Stimulated activated CD4-positive, alpha-beta T cell treated with anti-CD3 and anti-CD28 coated beads, TNF-alpha, amount 100 ng/mL, for 1 hour (primary cell): ENCODE measurements at places on chromosomes 5 and 9.

- DNase-seq, result no peak
Observed at GRCh38 chr9:110319781-110320492, 17.7 kb downstream of the TXNDC8 start.

DNA sequence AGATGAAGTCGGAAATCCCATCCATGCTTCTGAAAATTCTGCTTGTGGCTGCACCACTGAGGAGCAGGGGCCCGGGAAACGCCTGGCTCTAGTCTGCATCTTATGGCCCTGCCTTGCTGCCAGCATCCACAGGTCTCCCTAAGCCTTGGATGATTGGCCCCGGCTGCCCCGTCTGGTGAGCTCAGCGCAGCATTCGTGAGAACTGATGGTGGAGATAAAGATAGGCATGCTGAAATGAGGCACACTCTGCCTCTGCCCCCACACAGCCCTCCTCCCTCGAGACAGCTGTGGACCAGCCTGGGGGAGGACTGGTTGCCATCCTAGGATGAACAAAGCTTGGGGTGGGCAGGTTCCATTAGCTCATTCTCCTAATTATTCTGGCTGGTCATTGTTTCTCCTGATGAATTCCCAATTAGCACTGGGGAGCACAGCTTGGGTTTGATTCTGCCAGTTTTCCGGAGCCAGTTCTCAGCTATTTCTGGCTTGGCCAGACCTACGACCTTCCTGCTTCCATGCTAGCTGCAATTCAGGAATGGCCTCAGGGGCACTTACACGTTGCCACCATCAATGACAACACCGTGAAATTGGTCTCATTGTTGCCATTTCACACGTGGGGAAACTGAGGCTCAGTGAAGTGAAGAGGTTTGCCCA is 62.8 kb upstream of the CPEB4 start:
- DNase-seq, result no peak

GRCh38 chr9:122320413-122320881 is 50.4 kb upstream of the PTGS1 start:
- no peak for DNase-seq

- no peak for DNase-seq
Observed at GRCh38 chr5:127867022-127867783, 164.0 kb downstream of the CCDC192 start.

DNA sequence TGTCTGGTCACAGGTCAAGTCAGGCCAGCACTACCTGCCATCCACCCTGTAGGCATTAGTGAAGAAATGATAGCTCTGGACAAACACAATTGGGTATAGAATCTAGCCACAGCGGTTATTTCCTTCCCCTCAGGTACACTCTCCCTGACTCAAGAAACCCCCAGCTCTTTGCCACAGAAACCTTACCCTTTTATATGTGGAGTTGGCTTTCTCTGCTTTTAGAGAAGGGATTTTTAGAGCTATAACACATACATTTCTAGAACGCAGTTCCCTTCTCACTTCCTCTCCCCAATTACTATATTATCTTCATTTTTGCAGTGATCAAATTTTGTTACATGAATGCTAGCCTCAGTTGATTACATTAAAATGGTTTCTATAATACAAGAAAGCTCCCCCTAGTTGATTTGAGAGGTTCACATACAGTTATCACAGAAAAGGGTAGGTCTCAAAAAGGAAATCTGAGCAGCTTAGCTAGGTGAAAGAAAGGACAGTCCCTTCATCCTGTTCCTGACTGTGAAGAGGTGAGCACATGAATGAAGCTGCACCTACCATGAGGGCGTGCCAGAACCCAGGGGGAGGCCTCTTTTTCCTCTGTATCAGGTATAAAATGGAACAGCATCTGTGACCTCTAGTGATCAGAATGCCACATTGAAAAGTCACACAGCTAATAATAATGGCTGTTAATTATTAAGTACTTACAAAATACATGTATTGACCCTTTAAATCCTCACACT is 425.6 kb downstream of the KIAA0825 start:
- DNase-seq, result no peak

GRCh38 chr5:11355491-11355890 is 548.8 kb downstream of the CTNND2 start:
- no peak for DNase-seq

DNA sequence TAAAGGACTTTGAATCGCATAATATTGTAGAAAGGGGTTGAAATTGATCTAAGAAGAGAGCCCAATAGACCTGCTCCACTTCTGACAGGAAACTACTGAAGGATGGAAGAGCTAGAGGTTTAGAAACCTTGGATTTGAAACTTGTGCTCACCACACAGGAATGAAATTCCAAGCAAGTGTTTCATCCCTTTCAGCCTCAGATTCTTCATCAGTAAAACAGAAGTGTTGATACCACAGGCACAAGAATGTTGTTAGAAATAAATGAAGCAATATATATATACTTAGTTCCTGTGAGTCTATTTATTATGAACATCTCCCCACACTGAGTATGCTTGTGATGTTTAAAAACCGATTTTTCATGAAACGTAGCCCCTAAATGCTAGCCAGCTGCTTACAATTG is 43.8 kb downstream of the PRRC1 start:
- no peak for DNase-seq

DNA sequence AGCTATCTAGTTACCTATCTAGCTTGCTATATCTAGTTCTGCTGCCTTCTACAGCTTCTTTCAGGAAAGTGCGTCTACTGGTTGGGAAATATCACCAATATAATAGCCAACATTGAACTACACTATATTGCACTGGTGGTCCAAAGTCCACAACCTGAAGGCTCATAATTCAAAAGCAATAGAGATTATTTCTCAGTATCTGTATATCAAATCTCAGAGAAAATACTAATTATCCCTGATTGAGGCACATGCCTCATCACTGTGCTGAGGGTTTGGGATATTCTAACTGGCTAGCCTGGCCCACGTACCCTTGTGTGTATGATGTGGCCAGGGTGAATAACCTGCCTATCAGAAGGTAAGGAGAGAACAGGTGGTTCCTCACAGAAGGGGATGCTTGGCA is 53.8 kb downstream of the SH3RF2 start:
- DNase-seq, result no peak

- no peak for DNase-seq
Observed at GRCh38 chr5:145378226-145378625, 456.9 kb downstream of the PRELID2 start.

GRCh38 chr5:126924331-126925033 is 105.9 kb downstream of the MARCHF3 start:
- no peak for DNase-seq

- DNase-seq, result no peak
Observed at GRCh38 chr5:113678924-113679575, 165.6 kb downstream of the YTHDC2 start.

- DNase-seq, result no peak
Observed at GRCh38 chr9:133942206-133942975, 49.7 kb downstream of the VAV2 start.

GRCh38 chr9:92780206-92780605 is 15.6 kb upstream of the BICD2 start:
- no peak for DNase-seq

- no peak for DNase-seq
Observed at GRCh38 chr5:73391441-73391881, 57.1 kb downstream of the FOXD1 start.

- DNase-seq, result no peak
Observed at GRCh38 chr9:93205045-93205768, 21.3 kb downstream of the WNK2 start.

DNA sequence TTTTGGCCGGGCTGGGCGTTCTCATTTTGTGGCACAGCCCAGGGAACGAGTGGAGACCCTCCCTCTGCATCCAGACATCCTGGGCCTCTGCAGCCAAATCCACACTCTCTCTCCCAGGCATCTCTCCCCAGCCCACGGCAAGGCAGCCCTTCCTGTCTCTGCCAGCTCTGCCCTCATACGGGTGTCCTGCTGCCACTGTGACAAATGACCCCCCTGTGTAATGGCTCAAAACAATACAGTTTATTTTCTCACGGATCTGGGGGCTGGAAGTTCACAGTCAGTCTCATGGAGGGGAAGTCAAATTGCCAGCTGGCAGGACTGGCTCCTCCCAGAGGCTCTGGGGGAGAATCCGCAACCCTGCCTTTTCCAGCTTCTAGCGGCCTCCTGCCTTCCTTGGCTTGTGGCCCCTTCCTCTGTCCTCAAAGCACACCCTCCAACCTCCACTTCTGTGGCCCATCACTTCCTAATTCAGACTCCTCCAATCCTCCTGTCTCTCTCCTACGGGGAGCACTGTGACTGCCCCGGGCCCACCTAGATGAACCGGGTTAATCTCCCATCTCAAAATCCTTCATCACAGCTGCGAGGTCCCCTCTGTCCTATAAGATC is 70.2 kb upstream of the COL5A1 start:
- DNase-seq, result no peak

DNA sequence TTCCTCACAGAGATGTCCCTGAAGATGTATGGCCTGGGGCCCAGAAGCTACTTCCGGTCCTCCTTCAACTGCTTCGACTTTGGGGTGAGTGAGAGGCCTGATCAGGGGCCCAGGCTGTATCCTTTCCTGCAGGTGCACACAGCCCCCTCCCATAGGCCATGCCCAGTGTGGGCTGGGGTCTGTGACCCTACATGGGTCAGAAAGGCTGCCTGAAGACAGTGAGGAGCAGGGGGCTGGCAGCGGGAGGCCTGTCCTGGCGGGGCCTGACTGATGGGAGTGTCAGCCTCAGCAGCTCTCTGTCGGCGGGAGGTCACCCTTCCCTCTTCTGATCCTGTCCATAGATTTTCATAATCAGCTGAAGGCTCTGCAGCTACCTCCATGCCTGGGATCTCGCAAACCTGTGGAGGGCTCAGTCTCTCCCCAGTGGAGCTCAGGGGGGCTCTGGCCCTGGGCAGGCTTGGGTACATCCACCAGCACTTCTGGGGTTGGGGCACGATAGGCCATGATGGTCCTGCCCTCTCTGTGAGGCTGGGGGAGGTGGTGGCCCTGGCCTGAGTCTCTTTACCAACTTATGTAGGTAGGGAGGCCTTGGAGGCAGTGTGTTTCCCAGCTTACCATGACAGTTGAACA is 98.5 kb downstream of the CACNA1B start:
- no peak for DNase-seq

DNA sequence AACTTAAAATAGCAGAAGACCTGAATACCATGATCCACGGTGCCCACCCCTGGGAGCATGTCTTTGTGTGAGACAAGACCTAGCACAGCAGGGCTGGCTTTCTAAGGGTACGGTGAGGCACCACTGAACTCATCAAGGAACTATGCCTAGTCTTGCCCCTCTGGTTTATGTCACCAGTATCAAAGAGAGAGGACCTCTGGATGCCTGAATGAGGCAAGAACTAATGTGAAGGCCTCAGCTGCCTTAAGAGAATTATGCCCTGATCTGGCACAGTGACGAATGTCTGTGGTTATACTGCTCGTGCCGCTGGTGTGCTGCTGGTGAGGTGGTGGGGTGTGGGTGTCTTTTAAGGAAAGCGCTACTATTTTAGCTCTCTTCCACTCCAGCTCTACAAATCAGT is 23.0 kb downstream of the NREP start:
- DNase-seq, result no peak

GRCh38 chr5:160317434-160317833 is 5.1 kb upstream of the CCNJL start:
- no peak for DNase-seq

- DNase-seq, result no peak
Observed at GRCh38 chr5:28165096-28165495, 1126.7 kb upstream of the CDH9 start.

DNA sequence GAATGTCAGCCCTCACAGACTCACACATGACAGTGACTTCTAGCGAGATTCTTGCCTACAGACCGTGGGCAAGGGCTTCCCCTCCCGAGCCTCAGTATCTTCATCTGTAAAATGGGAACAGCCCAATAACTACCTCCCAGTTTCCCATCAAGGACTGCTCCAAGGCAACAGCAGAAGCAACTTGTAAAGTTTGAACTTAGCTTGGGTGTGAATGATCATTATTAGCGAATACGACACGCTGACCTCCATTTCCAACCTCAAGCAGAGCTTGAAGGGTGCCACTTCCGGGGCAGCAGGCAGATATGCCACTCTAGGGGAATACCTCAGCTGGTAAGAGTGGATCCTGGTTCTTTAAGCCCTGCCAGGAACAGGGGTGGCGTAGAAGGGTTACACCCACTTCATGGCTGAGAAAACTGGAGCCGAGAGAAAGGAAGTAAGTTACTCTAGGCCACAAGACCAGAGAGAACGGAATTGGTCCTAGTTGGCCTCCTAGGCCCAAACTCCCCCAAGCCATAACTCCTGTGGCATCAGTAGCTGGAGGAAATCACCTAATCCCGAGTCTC is 2.0 kb downstream of the RNF44 start:
- DNase-seq, result no peak

GRCh38 chr9:112655668-112656067 is 62.2 kb downstream of the INIP start:
- DNase-seq, result no peak

DNA sequence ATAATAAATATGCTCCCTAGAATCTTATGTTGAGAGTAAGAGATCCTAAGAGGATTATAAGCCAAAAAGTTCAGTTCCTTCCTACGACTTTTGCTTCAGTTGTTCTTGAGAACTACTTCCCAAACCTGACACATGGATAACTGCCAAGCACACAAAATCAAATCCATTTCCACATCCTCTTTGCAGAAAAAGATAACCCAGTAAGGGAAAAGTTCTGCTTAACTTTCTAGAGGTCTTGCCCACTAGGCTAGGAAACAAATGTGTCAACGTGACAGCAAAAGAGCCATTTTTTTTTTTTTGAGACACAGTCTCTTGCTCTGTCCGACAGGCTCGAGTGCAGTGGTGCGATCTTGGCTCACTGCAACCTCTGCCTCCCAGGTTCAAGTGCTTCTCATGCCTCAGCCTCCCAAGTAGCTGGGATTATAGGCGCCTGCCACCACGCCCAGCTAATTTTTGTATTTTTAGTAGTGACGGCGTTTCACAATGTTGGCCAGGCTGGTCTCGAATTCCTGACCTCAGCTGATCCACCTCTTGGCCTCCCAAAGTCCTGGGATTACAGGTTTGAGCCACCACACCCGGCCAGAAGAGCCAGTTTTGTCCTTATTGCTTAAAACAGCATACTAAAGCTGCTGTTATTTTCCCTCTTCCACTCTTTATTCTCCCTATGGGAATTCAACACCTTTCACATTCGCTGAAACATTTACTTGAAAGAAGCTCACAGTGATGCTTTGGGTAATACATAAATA is 24.2 kb downstream of the CSNK1A1 start:
- DNase-seq, result no peak

DNA sequence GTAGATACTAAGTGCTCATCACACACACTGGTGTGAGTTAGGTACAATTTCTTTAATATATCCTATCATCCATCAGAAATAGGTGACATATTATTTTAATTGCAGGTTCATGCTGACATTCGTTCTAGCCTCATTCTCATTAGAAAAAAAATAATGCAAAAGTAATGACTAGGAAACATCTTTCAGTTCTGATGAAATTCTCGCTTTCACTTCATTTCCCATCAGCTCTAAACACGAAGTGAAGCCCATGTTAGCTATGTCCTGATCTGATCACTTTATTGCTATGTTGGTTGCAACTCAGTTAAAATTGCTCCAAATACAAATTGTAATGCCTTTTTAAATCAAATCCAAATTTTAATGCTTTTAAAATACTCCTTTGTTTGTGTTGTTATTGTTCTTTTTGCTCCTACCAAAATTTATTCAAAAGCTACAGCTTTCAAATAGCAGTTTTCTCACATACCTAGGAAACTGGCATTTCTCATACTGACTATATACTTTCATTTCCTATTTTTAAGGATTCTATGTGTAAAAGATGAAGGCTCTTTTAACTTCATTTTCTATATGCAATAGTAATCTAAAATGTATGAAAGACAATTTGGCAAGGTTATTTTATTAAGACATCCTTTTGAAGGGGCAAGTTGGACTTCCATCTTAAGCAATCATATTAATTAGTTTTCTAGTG is 1237.8 kb upstream of the ACO1 start:
- no peak for DNase-seq

GRCh38 chr9:136576269-136576626 is 30.4 kb upstream of the NOTCH1 start:
- DNase-seq, result no peak

- DNase-seq, result no peak
Observed at GRCh38 chr9:91376239-91376638, 14.5 kb upstream of the AUH start.
